ENCODE measurements at places on chromosomes 4 and X.
A peak's percentile ranks its signal among the peaks of the same experiment; 100 is the strongest.

DNA sequence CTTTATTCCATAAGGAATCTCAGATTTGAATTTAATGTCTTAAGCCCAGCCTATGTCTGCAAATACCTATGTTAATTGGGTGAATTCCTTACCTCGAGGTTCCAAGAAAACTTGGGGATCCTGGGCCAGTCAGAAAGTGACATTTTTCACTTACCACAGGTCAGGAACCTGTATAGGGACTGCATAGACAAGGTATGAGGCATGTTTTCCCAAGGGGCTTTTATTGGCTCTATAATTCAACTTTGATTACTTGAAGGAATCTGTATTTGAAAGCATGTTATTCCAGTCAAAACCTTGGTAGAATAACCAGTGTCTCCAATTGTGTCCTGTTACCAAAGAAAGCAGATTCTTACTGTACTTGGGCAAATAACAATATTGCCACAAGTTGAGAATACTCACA, 8.5 kb upstream of the MPP1 start:
- no peak for DNase-seq

- DNase-seq, result peak; percentile 67
These were observed 3.6 kb downstream of the MAGIX start for GRCh38 chrX:49165901-49166881.

- DNase-seq, result peak; percentile 13
These were observed 126.3 kb downstream of the AASDH start for GRCh38 chr4:56261027-56261426.

DNA sequence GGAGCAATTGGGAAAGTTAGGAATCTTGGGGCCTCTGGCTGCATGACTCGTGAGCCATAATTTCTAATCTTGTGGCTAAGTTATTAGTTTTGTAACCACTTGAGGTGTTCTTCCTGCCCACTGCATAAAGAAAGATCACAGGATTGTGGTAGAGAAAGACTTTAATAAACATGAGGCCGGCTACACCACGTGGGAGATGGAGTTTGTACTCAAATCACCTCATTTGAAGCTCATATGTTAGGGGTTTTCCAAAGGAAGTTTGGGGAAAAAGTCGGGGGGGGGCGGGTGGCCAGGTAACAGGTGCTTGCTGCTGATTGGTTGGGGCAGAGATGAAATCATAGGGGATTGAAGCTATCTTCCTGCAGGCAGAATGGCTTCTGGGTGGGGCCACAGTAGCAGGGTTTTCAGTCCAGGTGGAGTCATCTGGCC, 287.8 kb downstream of the ZNF674 start:
- DNase-seq, result no peak

DNA sequence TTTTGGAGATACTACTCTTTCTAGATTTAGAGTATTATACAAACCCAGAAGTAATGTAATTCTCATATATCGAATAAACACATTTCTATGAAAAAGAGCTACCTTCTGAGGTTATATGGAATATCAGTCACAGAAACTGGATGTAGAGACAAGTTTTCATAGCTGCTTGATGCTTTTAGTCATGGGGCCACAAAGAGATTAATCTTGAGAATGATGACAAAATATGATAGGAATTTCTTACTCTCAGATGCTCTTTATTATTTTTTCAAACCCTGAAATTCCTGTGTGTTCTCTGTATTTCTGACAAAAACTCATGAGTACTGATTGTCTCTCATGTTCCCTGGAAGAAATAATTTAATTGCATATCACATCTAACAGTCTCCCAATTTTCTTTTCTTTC, 662.5 kb downstream of the RAPGEF2 start:
- DNase-seq, result no peak

- no peak for DNase-seq
These were observed 1.1 kb downstream of the STBD1 start for GRCh38 chr4:76307660-76308014.

DNA sequence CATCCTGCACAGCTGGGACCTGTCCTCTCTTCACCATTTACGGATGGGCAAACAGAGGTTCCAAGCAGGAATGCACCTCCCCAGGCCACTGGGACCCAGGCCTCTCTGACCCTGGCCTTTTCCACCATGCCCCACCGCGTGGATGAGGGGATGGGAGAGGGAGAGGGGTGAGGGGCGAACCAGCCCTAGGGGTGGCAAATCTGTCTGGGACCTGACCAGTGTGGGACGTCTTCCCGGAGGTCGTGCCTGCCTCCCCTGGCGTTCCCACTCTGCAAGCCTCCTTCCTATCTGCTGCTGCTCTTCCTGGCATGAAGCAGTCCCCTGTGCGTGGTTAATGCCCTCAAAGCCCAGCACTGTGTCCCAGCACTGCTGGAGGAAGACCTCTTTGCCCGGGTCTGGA, 35.9 kb downstream of the ABLIM2 start:
- no peak for DNase-seq

GRCh38 chr4:153789741-153790499, 1.0 kb upstream of the SFRP2 start:
- DNase-seq, result no peak

- DNase-seq, result no peak
These were observed 17.5 kb downstream of the ZNF330 start for GRCh38 chr4:141238186-141238585.

DNA sequence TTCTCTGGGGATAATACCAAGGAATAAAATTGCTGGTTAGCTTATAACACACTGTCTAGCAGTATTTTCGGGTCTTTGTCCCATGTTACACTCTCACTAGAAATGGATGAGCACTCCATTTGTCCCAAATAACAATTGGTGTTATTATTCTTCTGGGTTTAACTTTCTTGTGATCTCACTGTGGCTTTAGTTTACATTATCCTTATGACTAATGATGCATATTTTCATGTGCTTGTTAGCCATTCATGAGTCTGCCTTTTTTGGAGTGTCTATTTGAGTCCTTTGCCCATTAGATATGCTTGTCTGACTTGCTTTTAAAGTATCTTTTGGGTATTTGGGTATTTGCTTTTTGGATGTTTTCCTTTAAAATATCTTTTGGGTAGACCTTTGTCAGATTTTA, 372.9 kb upstream of the TENM3 start:
- DNase-seq, result no peak

DNA sequence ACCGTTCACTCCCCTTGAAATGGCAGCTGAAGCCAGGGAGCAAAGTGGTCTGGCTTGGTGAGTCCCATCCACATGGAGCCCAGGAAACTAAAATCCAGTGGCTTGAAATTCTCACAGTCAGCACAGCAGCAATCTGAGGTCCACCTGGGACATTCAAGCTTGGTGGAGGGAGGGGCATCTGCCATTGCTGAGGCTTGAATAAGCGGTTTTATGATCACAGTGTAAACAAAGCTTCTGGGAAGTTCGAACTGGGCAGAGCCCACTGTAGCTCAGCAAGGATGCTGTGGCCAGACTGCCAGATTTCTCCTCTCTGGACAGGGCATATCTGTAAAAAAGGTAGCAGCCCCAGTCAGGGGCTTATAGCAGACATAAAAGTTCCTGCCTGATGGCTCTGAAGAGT, 15.5 kb upstream of the FAAH2 start:
- DNase-seq, result no peak

DNA sequence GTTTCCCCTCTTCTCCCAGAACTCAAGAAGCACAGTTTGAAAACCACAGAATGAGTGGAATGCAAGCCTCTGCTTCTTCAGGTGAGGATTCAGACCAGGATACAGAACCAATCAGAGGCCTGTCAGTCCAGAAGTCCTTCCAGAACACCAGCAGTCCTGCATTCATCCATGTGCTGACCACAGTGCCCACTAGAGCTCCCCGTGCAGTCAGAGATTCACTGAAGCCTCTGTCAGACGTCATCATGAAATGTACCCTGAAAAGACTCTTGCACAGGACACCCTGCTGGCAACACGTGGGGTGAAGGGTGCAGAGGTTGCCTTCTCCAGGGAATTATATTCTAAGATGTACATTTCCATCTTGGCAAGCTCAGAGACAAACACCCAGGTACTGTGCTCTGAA, 75.9 kb upstream of the LSM6 start:
- DNase-seq, result no peak

DNA sequence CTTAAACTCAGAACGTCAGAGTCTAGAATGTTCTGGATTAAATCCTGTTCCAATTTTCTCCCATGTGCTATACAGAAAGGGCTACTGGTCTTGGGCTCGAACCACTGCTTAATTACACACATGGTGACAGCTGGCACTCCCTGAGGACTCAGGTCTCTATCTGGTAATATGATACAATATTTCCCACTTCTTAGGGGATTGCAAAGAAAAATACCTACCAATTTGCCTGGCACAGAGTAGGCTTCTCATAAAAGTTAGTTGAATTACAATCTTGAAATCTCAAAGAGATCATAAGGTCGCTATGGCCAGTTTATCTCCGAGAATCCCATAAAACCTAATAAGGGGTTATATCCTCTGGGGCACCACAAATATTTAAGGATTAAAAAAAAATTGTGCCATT, 8.6 kb downstream of the GPM6B start:
- DNase-seq, result no peak

DNA sequence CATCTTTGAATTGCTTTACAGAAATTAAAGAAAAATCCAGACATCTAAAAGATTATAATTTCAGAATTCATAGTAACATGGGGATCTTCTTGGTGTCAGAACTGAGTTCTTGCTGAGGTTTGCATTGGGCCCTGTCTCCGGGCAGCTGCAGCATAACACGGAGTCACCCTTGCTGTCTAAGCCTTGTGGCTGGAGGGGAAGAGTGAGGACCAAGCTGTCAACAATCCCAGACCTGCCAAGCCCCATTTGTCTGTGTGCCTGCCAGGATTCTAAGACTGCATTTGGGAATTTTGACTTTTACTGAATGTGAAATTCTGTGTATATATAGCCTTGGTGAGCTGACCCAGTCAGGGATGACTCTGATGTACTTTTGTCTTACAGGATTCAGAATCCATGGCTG, 25.2 kb upstream of the NAP1L5 start:
- DNase-seq, result no peak

- no peak for DNase-seq
These were observed 379.8 kb downstream of the ZNF674 start for GRCh38 chrX:46165411-46165810.

GRCh38 chr4:18057821-18058533, 36.4 kb upstream of the LCORL start:
- no peak for DNase-seq

DNA sequence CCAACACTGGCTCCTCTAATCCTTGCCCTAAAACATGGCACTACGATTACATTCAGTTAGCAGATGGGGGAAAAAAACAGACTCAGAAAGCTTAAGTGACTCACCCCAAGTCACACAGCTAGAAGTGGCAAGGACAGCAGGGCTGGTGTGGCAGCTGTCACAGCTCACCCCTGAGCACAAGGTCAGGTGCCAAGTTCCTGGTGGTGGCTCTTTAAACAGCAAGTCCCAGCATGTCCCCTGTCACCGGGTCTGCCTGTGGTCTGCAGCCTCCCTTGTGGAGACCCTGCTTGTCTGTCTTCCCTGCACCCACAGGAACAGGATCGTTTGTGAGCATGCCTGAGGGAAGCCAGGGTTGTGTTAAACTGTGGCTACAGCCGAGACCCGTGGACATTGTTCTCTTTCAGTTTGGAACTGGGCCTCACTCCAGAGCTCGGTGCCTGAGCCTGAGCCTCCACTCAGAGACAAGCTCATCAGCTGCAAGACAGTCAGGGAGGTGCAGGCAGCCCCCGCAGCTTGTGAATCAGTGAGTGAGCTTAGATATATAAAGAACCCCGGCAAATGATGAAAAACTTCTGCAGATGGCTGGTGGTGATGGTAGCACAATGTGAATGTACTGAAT, 260.8 kb downstream of the BCOR start:
- DNase-seq, result no peak

DNA sequence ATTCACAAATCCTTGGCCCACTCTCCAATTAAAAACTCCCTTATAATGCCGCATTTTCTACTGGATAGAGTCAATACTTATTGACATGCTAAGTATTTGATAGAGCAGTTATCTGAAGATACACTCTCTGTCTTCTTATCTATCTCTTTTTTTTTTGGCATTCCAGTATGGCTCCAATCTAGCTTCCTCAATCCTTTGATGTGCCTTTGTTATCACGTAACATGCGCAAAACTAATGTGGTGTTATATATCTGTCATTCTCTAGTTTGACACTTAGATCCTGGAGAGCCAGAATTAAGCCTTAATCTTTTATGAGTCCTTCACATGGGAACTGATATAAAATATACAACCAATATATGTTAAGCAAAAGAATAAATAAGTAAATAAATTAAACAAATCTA, 54.7 kb downstream of the VSIG4 start:
- no peak for DNase-seq

- no peak for DNase-seq
These were observed 19.1 kb upstream of the ZXDA start for GRCh38 chrX:57929373-57929772.

GRCh38 chr4:28690890-28691289, 1830.2 kb downstream of the STIM2 start:
- no peak for DNase-seq

DNA sequence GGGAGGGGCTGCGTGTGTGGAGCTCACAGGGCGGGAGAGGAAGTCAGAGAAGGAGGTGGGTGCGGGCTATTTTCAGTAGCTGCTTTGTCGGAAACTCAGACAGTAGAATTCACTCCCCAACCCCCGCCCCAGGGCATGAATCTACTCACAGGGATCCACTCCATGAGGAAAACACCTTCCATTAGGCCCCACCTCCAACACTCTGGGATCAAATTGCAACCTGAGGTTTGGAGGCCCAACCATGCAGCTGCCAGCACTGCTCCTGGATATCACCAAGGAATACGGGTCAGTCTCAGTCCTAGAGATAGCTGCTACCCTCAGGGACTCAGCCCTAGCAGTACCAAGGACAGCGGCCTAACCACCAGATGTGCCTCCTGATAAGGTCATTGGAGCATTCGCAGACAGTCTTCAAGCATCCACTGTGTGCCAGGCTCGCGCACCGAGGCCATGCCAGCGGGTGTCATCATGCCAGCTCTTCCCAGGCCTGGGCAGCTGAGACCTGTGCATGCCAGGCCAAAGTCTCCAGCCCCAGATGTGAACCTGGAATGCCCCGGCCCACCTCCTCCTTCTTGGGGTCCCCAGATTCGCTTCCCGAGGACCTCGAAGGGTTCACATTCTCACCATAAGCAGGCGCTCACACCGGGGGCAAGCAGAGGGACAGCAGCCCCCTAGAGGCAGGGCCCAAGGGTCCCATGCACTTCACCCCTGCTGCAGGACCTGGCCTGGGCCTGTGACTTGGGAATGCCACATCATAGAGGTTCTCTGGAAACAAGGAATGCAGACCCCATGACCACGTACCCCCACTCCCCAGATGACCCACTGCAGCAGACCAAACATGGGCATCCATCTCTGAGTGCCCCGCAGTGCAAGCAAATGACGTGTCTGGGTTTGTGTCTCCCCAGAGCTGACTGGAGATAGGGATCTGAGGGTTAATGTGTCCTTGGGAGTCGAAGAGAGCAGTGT, 102.3 kb downstream of the ADRA2C start:
- no peak for DNase-seq

GRCh38 chrX:39017077-39017476, 215.8 kb downstream of the MID1IP1 start:
- DNase-seq, result no peak

DNA sequence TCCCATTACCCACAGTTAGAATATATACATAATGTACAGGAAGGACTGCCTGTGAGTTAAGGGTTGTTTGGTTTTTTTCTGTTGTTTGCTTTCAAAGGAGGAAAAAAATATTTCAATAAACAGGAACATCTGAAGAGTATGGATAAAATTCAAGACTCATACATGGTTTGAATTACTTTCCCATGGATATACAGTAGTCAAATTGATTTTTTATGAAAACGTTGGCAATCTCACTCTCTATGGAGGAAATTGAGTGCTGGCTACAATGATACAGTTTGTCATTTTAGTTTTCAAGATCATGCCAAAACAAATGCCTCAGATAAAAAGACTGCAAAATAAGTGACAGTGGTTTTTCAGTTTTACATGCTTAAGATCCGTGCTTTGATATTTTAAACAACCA, 116.6 kb downstream of the SH3RF1 start:
- DNase-seq, result no peak

- DNase-seq, result no peak
These were observed 246.7 kb downstream of the PALLD start for GRCh38 chr4:168743601-168744000.
